ENCODE measurements at places on chromosomes 12 and 14.

- no peak for DNase-seq
Measured at GRCh38 chr14:80269353-80269925, 58.1 kb upstream of the DIO2 start.

DNA sequence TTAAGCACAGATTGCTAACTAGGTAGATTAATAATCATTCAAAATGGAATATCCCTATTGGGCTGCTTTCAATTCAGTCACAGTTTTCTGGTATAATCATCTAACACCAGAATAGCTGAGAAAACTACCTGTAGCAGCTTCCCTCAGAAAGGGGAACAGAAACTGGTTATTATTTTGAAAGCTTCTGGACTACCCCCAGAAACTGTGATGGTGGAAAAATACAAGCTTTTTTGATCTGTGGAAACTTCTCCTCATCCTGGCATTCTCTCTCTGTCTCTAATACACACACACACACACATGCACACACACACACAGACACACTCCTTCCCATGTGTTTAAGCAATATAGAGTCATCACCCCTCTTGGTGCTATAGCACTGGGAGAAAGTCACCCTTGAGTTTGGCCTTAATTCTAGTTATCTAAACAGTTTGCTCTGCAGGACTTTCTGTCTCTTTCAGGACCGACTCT is 251.5 kb upstream of the LMO3 start:
- DNase-seq: no peak

- no peak for DNase-seq
Measured at GRCh38 chr14:79608446-79608845, 602.9 kb downstream of the DIO2 start.

DNA sequence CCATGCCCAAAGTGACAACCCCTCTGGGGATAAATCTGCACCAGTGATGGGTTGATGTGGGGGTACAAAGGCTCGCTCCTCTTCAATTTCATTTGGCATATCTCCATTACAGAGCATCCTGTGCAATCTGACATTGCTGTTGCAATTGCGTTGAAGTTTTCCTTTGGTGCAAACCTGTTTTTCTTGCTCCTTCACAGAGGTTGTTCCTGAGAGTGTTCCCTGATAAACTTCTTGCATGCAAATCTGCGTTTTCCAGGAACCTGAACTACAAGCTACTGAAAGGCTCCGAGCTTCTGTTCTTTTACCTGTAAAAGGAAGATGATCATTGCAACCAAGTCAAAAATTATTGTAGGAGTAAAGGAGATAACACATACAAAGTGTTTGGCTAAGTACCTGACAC is 26.1 kb downstream of the SERPINA11 start:
- no peak for DNase-seq

DNA sequence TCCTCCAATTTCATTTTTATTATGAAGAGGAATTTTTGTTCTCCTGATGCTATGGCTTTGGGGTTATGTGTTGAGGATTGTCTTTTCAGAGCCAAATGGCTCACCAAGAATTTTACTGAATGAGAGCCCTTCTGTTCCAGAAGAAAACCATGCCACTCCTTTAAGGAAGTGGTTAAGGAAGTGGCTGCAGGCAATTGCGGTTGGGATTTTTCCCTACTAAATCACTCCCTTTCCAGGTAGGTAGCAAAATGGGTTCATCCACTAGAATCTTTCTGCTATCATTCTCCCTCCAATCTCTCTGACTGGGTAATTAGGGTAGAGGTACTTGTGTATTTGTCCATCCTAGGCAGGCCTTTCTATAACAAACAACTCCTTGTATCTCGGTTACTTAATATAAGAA is 163.1 kb downstream of the TTC8 start:
- DNase-seq: no peak

- DNase-seq: no peak
Measured at GRCh38 chr12:40999210-40999609, 188.9 kb upstream of the PDZRN4 start.

- DNase-seq: no peak
Measured at GRCh38 chr14:45332360-45332988, 79.5 kb upstream of the MIS18BP1 start.

- DNase-seq: no peak
Measured at GRCh38 chr12:112381406-112381882, 787 bp downstream of the HECTD4 start.

DNA sequence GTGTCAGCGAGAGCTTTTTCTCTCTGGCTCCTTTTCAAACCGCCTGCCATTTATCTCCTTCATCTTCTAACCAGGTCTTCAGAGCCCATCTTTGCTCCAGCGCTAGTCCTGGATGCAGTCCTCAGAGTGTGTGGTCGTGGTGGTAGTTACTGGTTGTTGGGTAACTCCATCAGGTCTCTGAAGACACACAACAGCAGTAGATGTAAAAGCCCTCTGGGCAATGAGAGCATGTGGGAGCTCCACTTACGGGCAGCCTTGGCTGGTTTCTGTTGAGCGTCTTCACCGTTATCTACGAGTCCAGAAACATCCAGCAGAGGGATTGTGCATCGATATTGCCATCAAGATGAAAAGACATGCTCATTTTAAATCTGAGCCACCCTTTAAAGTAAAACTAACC is 61.2 kb downstream of the FBXL14 start:
- no peak for DNase-seq

DNA sequence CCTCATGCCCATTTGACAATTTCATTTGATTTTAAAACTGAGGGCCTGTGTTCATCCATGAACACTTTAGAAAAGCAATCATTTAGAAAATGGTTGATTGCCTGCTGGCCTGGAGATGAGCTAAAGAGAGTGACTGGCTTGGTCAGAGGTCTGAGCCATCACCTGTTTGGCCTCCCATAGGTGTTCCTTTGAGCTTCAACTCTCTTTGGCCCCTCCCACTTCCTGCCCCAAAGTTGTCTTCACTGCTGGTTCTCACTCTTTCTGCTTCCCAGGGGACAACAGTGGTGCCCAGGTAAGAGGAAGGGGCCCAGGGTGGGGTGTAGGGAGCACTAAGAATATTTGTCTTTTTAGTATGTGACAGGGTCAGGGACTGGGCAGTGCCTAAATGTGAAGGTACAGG is 4.9 kb upstream of the TCP11L2 start:
- no peak for DNase-seq

- no peak for DNase-seq
Measured at GRCh38 chr14:54493293-54493692, 4.5 kb upstream of the GMFB start.

DNA sequence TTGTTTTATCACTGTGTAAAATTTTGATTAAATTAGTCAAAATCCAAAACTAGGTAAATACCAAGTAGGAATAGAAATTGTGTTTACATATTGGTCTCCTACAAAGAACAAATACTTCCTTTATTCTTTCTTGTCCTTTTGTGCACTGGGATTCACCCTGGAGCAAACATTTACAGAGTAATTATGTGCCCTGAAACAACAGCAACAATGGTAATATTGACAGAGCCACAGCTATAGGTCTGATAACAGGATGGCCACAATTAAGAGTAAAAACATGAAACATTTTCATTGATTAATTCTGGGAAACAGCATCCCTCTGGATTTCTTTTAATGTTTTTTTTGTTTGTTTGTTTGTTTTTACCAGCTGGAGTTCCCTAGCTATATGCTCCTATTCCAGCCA is 61.2 kb downstream of the SLC38A6 start:
- DNase-seq: peak; percentile 90

DNA sequence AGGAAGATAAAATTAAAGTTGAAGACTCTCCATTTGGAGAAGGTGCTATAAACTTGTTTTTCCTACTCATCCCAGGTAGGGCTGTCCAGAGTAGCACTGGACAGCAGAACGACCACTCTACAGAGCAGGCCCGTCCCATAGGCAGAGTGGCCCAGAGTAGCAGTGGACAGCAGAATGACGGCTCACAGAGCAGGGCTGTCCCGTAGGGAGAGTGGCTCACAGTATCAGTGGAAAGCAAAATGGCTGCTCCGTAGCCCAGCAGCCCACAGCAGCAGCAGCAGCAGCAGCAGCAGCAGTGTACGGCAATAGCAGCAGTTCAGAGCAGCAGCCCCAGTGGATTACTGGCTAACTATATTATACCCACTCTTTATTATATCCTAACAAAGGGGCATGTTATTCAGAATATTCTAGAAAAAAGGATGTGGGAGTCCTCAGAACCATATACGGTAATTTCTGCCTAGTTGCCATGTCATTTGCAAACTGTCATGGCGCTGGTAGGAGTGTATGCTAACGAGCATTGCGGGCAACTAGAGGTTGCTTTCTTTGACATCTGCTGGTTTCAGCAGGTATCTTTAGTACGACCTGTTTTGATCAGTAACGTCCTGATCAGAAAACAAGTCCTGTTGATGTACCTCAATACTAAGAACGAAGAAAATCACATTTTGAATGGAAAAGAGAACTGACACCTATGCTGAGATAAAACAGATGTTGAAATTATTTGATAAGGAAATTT is 567.3 kb downstream of the SLC16A7 start:
- DNase-seq: no peak

DNA sequence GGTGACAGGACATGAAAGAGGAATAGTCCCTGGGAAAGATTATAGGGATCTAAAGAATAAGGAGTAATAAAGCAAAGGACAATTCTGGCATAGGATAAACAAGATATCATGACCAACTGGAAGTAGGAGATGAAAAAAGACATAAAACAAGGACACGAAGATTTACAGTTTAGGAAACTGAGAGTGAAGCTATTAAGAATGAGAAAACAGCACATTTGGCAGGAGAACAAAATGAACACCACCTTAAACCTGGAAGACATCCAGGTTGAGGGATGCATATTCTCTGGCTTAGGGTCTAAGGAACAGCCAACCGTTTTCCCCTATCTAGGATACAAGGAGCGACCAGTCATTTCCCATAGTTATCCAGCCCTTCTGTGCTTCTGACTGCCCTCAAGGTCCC is 1.9 kb downstream of the TRIP11 start:
- DNase-seq: no peak

- DNase-seq: no peak
Measured at GRCh38 chr12:89418228-89418910, 66.1 kb upstream of the DUSP6 start.

DNA sequence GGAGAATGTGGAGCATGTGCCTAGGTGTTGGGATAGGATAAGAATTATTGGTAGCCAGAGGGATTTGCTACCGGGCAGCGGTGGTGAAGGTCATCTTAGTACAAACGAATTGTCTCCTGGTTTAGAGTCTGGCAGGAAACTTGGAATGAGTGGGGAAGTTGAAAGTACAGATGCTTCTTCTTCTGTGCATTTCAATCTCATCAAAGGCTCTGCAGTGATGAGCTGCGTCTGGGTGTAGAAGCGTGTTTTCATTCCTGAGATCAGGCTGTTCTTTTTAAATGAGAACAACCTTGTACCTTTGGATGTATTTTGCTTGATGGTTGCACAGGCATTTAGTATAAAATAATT is 2.1 kb downstream of the WNK1 start:
- no peak for DNase-seq

- DNase-seq: no peak
Measured at GRCh38 chr12:96520767-96521166, 31.4 kb downstream of the CFAP54 start.

DNA sequence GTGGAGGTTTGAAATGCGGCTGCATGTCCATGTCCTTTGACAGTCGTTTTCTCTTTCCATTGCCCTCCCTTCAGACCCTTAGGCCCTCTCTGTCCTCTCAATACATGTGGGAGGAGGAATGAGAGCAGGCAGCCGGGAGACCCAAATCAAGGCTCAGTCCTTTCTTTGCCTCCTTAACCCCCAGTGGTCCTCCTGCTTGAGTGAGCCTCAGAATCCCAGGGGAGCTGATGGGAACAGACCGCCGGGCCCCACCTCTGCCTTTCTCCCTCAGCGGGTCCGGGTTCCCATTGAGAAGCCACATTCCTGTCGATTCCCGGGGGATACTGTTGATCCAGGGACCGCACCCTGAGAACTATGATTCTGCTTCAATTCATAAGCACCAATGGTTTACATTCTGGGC is 77.9 kb upstream of the RFLNA start:
- DNase-seq: no peak

DNA sequence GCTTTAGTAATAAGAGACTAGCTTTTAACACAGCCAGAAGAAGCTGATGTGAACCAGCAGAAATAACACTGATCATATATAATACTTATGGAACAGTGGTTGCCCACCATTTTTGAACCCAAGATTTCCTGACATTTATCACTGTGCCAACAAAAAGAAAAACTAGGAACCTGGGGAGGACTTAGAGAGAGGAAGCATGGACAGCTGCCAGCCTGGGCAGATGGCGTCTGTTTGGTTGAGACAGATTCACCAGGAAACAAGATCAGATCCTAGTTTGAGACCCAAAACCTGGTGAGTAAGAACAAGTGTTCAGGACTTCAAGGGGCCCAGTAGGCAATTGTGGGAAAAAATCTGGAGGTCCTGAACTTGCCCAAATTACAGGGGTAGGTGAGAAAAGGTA is 95.3 kb downstream of the BICD1 start:
- no peak for DNase-seq

DNA sequence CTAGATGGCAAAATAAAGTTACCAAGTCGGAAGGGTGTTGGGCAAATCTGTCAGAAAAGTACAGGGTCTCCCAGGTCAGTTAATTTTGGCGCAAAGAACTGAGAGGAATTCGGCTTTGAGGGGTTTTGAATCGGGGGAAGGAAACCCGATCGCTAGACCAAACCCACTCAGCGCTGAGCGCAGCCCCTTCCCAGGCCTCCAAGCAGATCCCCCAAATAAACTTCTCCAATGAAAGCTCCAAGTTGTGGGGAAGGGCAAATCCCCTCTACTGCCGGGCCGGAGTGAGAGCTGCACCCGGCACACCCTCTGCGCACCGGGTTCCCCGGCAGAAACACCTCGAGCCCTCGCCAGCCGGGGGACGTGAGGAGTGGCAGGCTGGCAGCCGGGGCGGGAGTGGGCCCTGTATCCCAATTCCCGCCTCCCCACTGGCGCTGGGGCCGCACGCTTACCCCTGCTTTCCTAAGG is 441 bp downstream of the E2F7 start:
- DNase-seq: no peak

DNA sequence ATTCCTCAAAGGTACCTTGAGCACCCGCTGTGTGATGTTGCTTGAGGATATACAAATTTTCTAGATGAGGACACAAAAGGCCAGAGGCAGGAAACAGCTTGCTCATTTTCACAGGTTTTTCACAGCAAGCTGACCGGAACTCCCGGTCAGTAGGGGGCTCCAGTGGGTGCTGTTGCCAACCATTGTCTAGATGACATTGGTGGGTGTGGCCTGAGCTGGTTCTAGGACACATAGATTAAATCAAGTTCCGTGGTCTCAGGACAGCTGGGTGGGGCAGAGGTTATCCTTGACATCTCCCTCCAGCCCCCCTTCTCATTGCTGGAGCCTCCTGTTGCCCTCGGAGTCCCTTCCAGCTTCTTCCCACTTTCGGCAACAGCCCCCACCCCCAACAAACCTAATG is 153.6 kb upstream of the FKBP4 start:
- DNase-seq: no peak

DNA sequence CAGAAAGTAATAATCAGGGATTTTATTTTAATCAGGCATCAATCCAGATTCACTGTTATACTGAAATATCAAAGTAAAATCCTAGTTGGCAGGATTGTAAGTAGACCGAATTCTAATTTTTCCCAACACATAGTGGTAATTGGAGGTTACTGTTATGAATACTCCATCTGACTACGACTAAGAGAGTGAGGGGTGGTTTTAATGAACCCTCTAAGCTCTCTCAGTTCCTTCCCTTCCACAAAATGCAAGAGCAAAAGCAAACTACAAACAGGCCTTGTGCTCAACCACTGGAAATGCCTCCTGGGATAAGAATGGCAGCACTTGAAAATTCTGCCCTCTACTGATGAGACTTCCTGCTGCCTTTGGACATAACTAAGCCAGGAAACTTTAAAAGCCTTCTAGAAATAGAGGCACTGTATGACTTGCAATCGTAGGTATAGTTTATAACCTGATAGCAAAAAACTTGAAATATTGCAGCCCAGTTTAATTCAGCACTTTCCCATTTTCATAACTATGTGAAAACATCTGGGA is 184.8 kb downstream of the SLC16A7 start:
- no peak for DNase-seq
